Fibroblast of villous mesenchyme (primary cell): ENCODE measurements at places on chromosomes 4 and X. TPM values are rescaled to one million over a fixed set of nuclear protein-coding genes. Genes with fewer than 3 reads are reported as not detected.

GRCh38 chr4:2781911-2782310, 11.0 kb upstream of the SH3BP2 start:
- no peak for DNase-seq

DNA sequence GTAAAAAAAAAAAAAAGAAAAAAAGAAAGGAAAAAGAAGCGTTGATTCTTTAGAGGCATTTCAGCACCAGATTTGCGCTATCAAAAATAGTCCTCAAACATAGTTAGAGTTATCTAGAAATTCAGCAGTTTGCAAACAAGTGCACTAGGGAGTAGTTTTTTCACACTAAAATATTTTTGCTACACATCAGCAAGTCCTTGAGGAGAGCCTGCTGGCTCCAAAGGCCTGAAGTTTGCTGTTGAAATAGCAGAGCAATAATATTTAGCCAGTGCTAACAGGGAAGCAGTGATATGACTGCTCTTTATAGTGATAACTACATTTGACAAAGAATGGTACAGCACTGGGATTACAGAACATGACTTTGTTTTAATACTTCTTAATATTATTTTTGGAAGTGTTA, 472.2 kb downstream of the PCDH7 start:
- no peak for DNase-seq

DNA sequence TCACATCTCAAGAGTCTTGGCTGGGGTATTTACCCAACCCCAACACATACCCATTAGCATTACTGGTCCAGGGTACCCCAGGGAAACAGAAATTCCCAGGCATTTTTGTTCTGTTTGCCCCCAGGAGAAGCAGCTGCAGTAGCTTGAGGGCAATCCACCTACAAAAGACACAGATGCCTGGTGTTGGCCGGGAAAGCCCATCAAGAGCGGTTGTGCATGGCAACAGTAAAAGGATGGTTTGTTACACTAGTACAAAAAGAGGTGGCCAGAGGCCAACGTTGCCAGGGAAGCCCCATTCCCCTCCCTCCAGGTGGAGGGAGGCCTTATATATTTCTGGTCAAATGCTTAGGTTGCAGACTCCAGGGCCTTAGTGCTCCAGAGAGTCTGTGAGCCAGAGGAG, 637.8 kb downstream of the BCOR start:
- DNase-seq: no peak

DNA sequence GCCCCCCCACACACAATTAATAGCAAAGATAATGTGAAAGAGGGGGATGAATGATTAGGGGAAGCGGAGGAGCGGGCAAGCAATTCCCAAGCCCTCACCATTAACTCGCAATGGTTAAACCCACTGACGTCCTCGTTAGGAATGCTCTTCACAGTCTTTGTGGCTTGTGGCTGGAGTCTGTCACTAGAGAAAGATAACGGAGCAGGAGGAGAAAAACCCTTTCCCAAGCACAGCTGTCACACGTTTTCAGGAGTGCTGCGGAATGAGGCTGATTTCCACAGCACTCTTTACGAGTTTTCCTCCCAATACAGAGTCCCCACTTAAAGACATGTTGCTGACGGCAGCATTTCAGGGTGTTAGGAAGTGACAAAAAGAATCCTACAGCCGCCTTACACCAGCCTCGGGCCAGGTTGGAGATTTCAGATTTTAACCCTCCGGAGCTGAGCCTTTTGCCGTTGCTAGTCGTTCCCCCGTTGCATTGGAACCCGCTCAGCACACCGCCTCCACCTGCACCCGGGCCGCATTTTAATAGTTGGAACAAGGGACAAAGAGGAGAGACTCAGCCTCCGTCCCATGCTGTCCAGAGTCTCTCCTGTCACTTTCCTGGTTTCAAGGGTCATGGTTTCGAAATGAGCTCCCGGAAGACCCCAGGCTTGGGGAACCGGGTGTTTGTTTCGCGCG, 92.2 kb downstream of the GEMIN8 start:
- peak; percentile 70 for DNase-seq

GRCh38 chr4:151035328-151035727, 20.2 kb upstream of the LRBA start:
- DNase-seq: no peak

GRCh38 chrX:45385757-45386156, 185.1 kb upstream of the DIPK2B start:
- peak; percentile 5 for DNase-seq

DNA sequence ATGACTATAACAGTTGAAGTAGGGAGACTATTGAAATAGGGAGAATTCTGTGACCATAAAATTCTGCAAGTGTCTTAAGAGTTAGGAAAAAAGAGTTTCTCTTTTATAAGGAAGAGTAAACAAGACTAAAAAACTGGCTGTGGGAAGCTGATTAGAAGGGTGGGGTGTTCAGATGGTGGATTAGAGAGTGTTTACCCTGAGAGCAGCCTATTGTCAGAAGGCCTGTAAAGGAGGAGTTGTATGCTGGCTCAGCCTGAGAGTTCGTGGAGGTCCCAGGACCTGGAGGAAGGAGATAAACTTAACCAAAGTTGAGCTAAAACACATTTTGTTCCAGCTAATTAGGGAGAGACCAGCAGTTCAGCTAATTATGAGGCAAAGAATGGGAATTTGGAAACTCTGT, 629.7 kb downstream of the PCDH7 start:
- DNase-seq: no peak

DNA sequence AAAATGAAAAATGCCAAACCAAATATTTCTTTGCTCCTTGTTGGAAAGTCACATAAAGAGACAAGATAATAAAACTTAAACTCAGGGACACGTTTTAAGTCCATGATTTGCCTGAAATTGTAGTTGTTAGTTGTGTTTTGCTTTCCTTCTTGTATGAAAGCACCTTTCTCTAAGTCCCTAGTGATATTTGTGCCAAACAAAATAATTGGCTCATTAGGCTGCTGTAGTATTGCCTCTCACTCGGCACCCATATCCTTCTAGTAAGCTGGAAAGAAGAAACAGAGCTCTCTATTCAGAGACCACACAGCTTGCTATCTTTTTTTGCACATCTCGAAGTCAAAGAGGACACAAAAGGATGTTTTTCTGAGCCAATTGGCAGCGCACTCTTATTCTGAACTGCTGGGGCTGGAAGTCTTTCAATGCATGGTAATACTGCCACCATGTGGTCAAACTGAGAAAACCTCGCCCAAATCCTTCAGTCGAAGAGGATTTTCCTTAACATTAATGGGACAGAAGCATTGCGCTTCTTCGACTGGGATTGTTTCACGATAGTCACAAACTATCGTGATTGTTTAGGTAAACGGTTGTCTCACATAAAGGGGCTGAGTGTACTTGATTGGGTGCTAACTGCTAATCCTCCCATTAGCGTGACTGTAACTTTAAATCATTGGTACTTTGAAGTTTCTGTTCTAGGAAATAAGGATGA, 571.9 kb upstream of the LCORL start:
- DNase-seq: peak; percentile 76

DNA sequence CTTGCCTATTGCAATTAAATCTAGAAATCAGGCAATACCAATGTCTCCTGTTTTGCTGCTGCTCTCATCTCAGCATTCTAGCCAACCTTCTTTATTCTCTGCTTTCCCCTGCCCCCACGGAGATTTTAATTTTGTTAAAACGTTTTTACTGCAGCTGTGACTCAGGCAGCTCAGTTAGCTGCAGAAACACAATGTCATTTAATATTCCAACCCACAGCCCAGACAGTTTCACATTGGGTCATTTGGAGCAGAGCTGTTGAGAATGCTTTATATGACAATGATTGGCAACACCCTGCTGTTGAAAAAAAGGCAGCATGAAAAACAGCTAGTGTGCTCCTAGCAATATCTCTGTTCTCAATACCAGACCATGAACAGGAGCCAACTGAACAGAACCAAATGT, 12.6 kb upstream of the SLC10A4 start:
- no peak for DNase-seq

DNA sequence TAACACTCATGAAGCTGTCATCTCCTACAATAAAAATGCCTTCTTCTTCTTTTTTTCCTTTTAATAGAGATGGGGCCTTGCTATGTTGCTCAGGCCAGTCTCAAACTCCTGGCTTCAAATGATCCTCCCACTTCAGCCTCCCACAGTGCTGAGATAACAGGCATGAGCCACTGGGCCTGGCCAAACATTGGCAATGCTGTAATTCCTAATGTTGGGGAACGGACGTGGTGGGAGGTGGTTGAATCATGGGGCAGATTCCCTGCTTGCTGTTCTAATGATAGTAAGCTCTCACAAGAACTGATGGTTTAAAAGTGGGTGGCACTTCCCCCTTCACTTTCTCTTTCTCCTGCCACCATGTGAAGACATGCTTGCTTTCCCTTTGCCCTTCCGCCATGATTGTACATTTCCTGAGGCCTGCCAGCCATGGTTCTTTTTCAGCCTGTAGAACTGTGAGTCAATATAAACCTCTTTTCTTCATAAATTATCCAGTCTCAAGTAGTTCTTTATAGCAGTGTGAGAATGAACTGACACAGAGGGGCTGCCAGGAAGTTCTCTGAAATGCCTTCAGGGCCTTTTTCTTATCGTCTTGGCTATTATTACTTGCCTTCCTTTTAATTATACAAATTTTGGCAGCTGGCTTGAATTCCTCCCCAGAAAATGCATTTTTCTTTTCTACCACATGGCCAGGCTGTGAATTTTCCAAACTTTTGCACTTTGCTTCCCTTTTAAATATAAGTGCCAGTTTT, 93.0 kb downstream of the CENPC start:
- no peak for DNase-seq

The UCP1 gene
- not detected in 2 replicates for total RNA-seq

The MAGEA11 gene
- not detected in 2 replicates for total RNA-seq

The TCEAL2 gene
- total RNA-seq: not detected in 2 replicates

The RIBC1 gene
- 0.32 and 0.43 TPM in 2 replicates for total RNA-seq

The FABP2 gene
- total RNA-seq: not detected in 2 replicates
